GM13976 (cell line): ENCODE measurements at places on chromosomes 11 and 22.

GRCh38 chr11:110217223-110217877 lies 79.1 kb downstream of the RDX start:
- DNase-seq = no peak

- DNase-seq = no peak
Measured at GRCh38 chr11:113436672-113437252, 38.4 kb downstream of the DRD2 start.

- DNase-seq = no peak
Measured at GRCh38 chr11:66476841-66477251, 3.4 kb upstream of the DPP3 start.

- no peak for DNase-seq
Measured at GRCh38 chr11:86621854-86622253, 50.6 kb downstream of the ME3 start.

DNA sequence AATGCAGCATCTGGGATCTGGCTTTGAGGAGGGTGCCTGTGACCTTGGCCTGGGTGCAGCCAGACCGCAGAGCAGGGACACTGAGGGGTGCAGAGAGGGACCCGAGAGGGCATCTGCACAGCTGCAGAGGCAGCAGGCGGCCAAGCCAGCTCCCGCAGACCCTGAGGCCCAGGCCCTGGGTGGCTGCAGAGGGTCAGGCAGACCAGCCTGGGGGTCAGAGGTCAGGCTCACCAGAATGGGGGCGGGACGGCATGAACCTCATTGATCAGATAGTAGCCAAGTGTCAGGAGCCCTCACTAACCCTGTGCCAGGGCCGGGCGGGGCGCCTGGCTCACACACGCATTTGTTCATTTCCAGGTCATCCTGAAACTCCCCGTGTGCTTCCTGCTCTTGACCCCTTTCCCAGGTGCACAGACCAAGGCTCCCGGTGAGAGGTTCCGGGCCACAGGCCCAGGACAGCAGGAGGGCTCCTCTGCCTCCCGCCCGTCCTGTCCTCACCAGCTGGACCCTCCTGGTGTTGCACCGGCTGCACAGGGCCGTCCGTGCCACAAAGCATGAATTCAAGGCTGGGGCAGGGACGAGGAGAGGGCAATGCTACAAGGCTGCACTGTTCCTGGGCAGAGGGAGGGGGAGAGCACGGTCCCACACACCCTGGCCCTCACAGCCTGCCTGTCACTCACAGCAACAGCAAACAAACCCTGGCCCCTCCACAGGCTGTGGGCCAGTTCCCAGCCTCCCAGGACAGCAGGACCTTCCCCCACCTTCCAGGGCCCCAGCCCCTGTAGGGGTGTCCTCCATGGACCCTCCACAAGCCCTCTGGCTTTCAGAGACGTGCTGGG lies 3.3 kb downstream of the RTN4R start:
- no peak for DNase-seq

- no peak for DNase-seq
Measured at GRCh38 chr11:70532066-70532440, 133.7 kb downstream of the CTTN start.

GRCh38 chr11:87555101-87555500 lies 517.4 kb downstream of the TMEM135 start:
- no peak for DNase-seq

DNA sequence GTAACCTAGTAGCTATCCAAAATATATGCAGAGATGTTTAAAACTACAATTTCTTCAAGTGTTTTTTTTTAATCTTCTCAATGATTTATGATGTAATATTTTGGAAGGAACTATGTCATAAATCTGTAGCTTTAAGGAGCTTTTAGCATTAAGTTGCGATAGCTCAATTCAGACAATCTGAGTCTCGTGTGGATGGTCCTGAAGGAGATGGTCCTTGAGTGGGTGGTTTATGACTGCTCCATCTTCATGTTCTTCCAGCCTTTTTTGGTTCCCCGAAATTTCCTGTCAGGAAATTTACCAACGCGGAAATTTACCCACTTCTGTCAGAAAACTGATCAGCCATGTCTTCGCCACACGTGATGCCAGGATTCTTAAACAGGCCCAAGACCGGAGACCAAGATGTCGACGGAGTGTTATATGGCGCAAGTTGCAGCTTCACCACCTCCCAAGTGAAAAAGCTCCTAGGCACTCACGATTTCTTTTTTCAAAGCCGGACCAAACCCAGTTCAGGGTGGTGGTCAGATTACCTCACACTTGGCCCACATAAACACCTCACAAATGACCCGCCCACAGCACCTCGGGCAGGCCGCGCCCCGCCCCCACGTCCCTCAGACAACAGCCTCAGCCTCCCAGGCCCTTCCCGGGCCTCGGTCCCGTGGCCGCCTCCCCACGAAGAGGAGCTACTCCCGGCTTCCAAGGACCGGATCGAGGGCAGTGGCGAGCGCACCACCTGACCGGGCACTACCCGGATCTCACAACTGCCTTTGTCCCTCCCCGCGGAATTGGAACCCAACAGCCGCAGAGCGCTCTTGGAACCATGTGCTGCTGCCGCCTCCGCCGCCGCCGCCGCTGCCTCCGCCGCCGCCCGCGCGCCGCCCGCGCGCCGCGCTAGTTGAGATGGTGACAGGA lies at the start of gene MORC2:
Gene MORC2, minus strand, starts transcription at position 760 of the 909 bp plus-strand sequence. CDS start 885 bp downstream, outside the sequence.
- no peak for DNase-seq
